Cortex of kidney (tissue), 1 donor: ENCODE measurements at places on chromosomes 7 and 10.

- no peak for DNase-seq
Observed at GRCh38 chr10:8617792-8618191, 563.3 kb downstream of the GATA3 start.

- DNase-seq, result no peak
Observed at GRCh38 chr10:22534849-22535604, 179.4 kb downstream of the PIP4K2A start.

DNA sequence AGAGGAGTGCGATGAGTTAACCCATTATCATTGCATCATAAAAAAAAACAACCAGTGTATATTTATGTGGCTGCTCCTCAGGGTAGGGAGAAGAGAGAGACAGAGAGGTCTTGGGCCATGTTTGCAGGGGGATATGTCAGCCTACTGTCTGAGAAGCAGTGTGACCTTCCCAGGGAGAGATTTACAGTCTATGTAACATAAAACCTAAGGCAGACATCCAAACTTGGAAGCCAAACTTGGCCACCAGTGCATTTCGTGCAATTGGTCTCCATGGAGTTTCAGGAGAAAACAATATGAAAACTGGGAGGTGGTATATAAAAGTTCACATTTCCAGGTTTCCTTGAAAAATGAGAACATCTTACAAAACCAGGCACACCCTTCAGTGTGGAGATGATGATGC is 85.9 kb upstream of the CXCL12 start:
- DNase-seq, result no peak

DNA sequence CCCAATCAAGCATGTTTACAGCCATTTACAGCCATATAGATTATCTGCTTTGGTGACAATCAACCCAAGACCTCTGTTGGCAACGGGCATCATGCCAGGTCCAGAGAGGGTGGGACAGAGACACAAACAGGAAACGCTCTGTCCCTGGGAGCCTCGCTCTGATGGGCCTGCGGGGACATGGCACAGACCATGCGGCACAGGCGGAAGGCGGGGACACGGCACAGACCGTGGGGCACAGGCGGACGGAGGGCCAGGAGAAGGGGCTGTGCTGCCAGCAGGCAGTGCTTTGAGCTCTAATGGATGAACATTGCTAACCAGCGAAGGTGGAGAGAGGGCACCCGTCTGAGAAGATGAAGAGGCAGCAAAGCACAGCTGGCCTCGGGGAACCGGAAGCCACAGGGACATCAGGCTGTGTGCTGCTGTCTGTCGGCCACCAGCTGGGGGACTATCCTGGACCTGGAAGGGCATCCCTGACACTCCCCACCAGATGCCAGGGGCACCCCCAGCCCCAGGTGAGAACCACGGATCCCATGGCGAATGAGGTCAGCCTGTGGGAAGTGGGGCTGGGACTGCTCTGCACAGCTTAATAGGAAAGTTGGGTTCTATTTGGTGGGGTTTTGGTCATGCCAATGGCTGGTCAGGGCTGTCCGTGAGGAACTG is 61.0 kb downstream of the DIP2C start:
- no peak for DNase-seq

DNA sequence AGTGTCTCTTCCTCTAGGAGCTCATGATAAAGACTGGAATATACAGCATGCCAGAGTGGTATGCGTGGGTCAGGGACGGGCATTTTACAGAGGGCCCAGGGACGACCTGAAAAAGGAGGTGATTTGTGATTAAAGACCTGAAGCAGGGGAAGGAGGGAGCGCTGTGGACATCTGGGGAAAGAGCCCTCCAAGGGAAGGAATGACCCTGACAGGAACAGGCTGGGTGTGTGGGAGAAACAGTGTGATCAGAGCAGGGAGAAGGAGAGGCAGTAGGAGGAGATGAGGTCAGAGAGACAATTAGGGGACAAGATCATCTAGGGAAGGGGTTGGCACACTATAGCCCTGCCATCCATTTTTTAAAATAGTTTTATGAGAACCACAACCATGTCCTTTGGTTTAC is 3.4 kb upstream of the RASSF4 start:
- no peak for DNase-seq

- DNase-seq, result no peak
Observed at GRCh38 chr7:69318794-69319193, 279.5 kb upstream of the AUTS2 start.

DNA sequence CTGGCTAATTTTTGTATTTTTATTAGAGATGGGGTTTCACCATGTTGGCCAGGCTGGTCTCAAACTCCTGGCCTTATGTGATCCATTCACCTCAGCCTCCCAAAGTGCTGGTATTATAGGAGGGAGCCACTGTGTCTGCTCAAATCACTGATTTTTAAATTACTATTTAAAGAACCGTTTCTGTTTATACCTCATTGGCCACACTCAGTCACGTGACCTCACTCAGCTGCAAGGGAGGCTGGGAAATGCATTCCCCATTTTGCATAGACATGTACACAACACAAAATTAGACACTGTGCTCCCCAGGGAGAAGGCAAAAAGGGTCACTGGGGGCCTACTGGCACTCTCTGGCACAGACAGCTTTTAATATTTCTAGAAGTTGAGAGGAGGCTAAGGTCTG is 13.6 kb upstream of the CALU start:
- no peak for DNase-seq

GRCh38 chr7:28200598-28200997 is 20.0 kb upstream of the JAZF1 start:
- DNase-seq, result no peak

DNA sequence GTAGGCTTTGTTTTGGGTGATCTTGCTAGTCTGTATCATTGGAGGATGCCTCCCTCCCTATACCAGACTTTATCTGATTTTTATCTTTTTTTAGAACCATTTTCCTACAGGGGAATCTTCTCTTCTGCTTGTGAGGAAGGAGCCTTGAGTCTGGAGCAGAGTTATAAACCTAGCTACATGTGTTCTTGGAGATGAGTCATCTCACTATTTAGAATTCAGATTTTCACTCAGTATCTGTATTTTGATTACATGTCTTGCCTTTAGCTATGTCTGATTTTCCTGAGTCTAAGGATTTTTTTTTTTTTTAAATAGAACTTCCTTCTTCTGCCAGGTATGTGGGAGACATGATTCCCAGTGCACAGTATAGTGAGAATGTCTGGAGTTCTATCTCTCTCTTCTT is 211.6 kb upstream of the MBL2 start:
- no peak for DNase-seq

- DNase-seq, result no peak
Observed at GRCh38 chr10:98259606-98260315, 8.2 kb downstream of the LOXL4 start.
